Cerebellar nuclear complex (tissue), 1 donor: ENCODE measurements at places on chromosomes 13 and 19.

DNA sequence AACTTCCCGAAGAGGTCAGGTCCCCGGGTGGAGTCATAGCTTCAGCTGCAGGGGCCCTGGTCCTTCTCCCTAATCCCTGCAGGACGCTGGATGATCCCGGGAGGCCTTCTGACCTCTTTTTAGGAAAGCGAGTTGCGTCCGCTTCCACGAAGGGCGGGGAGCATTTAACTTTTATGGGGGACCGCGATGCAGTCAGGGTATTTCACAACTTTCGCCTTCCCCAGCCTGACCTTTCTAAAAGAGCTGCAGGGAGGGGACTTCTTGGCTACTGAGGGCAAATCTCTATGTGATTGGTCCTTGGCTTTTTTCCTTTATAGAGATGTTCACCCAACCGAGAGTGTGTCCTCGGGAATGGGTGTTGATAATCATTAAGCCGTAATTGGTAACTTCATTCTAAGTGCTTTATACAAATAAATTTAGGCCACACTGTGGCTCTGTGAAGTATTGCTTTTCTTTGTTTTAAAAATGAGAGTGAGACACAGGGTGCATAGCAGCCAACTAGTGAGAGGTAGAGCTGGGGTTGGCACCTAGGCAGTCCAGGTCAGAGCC lies 778 bp downstream of the ZNF230 start:
- DNase-seq, result no peak

DNA sequence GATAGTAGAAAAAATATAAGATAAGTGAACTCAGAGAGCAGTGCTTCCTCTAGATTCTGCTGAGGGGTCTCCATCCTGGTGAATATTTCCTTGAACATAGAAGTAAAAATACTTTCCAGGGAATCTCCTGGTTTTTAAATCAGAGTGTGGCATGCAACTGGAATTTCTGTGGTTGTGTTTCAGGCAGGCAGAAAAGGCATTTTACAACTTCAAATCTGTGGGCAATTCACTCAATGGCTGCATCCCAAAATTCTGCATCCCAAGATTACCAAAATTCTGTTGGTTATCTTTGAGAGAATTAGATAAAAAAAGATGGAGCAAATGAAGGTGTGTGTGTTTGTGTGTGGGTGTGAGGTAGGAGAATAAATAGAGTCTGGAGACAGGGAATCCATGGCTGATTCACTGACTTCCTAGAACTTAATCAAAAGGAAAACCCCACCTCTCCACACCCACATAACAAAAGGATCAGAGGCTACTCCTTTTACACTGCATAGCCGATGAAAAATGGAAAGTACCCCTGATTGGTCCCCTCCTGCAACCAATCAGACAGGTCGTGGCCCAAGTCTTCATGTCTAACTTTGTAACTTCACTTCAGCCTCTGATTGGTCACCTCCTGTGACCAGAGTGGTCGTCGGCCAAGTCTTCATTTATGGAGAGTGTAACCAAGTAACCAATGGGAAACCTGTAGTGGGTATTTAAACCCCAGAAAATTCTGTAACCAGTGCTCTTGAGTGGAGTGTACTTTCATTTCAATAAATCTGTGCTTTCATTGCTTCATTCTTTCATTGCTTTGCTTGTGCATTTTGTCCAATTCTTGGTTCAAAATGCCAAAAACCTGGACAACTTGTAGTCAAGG lies 112.8 kb downstream of the DLEU7 start:
- DNase-seq, result no peak

- peak; percentile 1 for DNase-seq
Measured at GRCh38 chr13:35164324-35164932, 222.4 kb downstream of the NBEA start.

GRCh38 chr13:104796581-104796980 lies 1730.4 kb upstream of the SLC10A2 start:
- DNase-seq, result no peak

DNA sequence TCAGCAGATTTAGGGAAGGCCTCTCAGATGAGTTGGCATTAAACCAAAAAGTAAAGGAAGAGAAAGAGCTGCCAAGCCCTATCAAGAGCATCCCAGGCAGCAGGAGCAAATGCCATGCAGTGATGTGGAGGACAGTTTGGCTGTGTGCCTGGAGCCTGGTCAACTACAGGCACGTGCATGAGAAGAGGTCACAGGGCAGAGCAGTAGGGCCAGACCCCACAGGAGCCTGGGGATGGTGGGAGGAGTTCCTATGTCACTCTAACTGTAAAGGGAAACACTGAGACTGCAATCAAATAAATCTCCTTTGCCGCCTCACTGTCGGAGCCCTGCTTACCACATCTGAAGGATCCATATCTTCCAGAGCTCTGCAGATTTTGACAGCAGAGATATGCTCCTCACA lies 240.5 kb downstream of the ENOX1 start:
- DNase-seq, result no peak

GRCh38 chr13:106490569-106491321 lies 44.7 kb downstream of the EFNB2 start:
- no peak for DNase-seq

DNA sequence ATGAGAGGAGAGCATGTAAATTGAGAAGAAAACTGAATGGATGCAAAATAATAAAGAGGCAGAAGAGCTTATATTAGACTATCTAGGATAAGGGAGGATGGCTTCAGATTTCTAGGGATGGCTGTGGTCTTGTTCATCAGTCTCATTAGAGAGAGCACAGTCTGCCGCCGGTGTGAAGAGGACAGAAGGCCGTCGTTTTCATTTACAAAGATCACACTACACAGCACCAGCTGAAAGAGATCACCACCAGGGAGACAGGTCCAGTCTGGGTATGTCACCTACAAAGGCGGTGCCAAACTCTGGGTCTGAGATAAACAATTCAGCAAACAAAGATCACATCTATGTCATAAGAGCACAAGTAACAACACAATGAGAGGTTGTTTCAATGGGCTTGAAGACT lies 1222.3 kb upstream of the SLC10A2 start:
- no peak for DNase-seq

DNA sequence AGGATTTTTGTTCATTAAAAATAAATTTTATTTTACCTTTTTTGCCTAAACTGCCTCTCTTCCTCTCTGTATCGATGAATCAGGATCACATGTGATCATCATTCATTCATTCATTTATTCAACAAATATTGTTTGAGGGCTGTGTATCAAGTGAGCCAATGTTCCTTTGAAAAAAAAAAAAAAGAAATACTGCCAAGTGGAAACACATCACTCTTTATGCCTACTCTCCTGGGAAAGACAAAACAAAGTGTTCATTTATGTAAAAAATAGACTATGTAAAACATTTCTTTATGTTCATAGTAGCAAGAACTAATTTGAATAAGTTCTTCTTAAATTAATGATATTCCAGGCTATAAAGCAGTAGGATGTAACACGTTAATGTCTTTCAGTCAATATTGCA lies 233.1 kb downstream of the POSTN start:
- DNase-seq, result no peak

DNA sequence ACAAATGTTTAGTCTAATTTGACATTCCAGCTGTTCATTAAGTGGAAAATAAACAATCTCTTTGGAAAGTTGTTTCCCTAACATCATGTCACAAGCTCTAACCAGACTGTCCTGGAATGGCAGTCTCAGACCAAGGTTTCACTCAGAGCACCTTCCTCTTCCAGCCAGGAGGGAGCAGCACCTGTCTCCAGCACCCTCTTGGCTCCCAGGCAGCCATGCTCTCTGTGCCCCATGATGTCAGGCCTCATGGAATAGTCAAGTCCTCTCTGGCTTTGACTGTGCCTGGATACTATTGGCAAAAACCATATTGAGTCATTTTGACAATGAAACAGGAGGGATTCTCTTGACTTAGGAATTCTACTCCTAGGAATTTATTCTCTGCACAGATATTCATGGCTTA lies 171.4 kb downstream of the OXGR1 start:
- no peak for DNase-seq

- no peak for DNase-seq
Measured at GRCh38 chr19:4374498-4375163, 25.7 kb downstream of the SH3GL1 start.

- no peak for DNase-seq
Measured at GRCh38 chr19:16420781-16421386, 50.9 kb downstream of the EPS15L1 start.

DNA sequence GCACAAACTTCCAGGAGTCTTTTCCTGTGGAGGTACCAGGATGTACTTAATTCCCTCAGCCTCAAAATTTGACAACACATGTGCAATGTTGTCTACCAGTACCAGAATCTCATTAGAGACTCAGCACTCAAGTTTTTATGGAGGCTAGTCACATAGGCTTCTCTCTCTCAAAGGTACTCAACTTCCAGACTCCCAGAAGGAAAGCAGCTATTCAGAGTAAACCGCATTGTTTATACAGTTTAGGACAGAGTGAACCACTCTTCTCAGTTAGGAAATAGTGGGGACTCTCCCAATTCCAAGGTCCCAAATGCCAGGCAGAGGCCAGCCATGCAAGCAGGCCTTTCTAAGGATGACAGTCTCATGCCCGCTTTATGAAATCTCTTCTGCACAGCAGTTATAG lies 8.5 kb upstream of the C1QTNF9B start:
- no peak for DNase-seq

DNA sequence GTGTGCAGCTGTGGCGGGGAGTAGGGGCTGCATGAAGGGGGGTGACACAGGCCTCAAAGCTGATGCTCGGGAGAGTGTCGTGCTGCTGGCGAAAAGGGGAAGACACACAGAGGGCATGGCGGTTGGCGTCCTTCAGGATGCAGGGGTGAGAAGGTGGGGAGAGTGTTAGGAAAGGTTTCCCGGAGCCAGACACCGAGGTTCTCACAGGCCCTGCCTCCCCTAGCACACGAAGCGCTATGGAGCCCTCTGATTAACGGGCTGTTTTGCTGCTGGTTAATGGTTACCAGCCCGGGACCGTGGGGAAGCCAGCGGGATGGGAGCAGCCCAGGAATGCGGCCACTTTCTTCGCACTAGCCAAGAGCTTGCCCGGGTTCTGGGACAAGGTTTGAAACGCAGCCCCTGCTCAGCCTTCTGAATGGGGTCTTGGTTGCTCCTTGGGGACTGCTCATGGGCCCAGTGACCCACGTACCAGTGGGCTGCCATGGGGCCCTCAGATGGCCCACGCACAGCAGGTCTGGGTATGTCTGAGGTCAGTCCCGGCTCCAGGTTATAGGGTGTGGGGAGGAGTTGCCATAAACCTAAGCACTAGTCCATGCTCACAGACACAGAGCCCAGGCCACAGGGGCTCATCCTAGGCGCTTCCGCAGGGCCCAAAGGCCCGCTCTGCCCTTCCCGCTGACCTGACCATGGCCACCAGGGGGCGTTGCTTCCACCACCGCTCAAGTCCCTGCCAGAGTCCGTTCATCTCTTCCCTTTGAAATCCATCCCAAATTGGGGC lies 31.3 kb upstream of the ISYNA1 start:
- no peak for DNase-seq

- DNase-seq, result no peak
Measured at GRCh38 chr13:33015791-33016323, 366 bp upstream of the KL start.

- no peak for DNase-seq
Measured at GRCh38 chr19:16589917-16590316, 17.7 kb upstream of the SLC35E1 start.

- DNase-seq, result no peak
Measured at GRCh38 chr19:49906879-49907564, 10.3 kb upstream of the IL4I1 start.

- no peak for DNase-seq
Measured at GRCh38 chr19:56639217-56639616, 3.7 kb upstream of the SMIM17 start.

DNA sequence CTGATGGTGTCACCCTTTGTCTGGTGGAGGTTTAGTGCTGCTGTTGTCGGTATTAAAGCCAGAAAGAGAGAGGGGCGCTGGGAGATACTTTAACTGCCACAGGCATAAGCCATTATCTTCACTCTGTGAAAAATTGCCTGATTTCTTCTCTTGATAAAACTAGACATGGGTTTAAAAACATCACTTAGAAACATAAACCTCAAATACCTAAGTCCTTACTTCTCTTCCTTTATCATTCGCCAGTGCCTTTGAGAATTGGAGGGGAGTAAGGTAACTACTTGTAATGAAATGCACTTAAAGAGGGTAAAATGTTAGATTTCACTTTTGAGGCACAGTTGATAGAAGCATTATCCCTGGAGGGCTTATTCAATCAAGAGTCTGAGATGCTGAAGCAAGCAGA lies 434.5 kb downstream of the OLFM4 start:
- DNase-seq, result no peak

DNA sequence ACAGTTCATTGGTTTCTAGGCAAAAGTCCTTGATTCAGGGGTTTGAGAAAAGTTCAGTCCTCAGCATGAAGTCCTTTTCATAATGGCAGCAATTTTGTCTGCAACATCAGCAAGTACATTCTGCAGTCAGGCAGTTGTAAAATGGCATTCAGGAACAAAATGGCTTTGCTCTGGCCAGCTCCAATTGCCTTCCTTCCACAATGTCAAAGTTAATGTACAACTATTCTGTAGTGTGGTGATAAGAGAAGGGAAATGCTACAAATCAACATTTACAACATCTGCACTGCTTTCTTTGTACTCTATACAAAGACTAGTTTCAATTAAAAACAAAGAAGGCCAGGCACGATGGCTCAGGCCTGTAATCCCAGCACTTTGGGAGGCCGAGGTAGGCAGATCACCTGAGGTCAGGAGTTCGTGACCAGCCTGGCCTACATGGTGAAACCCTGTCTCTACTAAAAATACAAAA lies 1.8 kb upstream of the NEK3 start:
- DNase-seq, result no peak

- no peak for DNase-seq
Measured at GRCh38 chr19:30942636-30943035, 406.6 kb downstream of the TSHZ3 start.

- DNase-seq, result no peak
Measured at GRCh38 chr19:15365264-15365663, 14.3 kb downstream of the AKAP8 start.

GRCh38 chr13:79806821-79807220 lies 325.9 kb downstream of the NDFIP2 start:
- DNase-seq, result no peak

- no peak for DNase-seq
Measured at GRCh38 chr13:49219647-49220035, 497 bp upstream of the MLNR start.

DNA sequence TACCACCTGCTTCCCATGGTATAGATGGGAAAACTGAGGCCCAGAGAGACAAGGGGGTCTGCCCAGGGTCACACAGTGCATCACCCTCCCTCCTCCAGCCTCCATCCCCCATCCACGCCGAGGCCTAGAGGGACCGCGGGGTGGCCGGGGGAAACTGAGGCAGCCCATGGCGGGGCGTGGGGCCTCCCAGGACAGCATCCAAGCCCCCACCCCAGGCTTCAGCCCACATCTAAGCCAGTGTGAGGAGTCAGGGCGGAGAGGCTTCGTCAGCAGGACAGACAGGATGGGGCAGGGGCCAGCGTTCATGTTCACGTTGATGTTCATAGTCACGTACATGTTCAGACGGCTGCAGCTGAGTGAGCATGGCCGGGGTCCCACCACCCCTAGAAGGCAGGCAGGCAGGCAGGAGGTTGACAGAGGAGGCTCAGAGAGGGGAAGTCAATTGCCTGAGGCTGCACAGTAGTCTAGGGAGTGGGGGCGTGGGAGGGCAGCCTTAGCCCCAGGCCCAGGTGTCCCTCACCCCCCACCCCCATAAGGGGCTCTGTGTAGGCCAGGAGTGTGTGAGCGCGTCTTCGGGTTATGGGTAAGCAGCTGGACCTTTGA lies 23.3 kb downstream of the SMIM24 start:
- DNase-seq, result no peak

- DNase-seq, result no peak
Measured at GRCh38 chr19:45395821-45396617, 8.8 kb downstream of the PPP1R13L start.

GRCh38 chr13:75467040-75467728 lies 14.8 kb downstream of the TBC1D4 start:
- DNase-seq, result no peak
